Activated CD4-positive, alpha-beta T cell treated with anti-CD3 and anti-CD28 coated beads, Interleukin-2, amount 50 U/mL, for 4 hours (primary cell): ENCODE measurements at places on chromosomes 11 and 22.

GRCh38 chr22:50071432-50072166 lies 13.5 kb upstream of the TTLL8 start:
- no peak for DNase-seq

- no peak for DNase-seq
Observed at GRCh38 chr22:19598054-19598855, 74.0 kb upstream of the CLDN5 start.

DNA sequence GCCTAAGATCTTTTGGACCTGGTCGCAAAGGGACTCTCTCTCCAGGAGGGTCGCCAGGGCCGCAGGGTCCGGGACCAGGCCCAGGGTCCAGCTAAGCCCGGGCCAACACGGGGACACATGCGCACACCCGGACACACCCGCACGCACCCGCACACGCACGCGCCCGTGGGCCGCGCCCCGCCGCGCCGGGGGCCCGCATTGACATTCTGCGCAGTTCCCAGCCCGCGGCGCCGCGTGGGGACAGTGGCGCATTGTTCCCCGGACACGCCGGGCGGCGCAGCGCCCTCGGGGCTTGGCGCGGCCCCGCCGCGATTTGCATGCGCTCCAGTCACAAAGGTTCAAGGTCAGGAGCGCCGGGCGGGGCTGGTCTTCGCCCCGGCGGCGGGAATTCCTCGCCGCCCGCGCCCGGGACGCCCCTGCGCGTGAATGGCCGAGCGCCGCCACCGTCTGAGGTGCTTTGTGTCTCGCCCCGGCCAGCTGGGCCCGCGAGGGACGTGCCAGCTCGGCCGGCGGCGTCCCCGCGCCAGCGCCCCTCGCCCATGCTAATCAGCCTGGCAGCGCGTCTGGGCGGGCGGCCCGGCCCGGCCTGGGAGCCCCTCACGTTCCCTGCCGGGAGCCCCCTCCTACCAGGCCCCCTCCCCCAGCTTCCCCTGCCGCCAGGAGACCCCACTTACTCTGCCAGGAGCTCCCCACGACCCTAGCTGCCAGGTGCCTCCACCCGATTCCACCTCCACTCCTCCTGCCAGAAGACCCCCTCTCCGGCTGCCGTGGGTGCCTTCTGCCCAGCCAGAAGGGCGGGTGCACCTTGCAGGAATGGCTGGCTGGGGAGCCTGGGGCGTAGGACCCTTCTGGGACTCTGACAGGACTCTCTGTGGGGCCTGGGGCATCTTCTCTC lies 50.5 kb upstream of the WNT7B start:
- no peak for DNase-seq

DNA sequence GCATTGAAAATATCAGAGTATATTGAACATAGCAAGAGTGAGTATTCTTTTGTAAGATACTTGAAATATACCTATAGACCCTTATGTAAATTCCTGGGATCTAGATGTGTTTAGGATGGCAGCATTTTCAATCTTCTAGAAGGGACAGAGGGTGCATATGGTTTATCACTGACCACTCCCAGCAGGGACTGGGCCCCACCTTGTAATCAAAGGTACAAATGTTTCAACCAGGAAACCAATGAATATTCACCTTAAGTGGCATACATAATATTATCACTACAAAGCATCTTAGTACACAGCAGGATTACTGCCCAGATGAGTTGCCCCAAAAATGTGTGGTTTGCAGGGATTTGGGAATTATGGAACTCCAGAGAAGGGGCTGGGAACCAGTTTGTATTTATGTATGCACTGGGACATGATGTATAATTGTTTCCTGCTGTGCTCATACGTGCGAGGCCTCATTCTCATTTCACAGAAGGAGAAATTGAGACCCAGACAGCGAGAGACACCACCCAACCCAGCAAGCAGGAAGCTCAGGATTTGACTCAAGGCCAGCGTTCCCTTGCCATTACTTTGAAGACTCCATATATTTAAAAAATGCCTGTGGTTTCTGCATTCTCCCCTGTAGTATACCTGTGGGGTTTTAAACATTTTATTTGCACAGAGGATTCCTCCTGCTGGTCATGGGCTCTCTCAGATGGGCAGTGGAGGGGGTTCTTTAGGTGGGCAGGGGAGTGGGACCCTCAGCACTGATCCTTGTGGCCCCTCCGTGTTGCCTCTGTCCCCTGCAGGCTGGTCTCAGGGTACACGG lies 5.2 kb downstream of the APOL4 start:
- no peak for DNase-seq

- DNase-seq = no peak
Observed at GRCh38 chr11:132466983-132467382, 1065.3 kb downstream of the OPCML start.

GRCh38 chr11:79375818-79376550 lies 64.8 kb downstream of the TENM4 start:
- DNase-seq = no peak

DNA sequence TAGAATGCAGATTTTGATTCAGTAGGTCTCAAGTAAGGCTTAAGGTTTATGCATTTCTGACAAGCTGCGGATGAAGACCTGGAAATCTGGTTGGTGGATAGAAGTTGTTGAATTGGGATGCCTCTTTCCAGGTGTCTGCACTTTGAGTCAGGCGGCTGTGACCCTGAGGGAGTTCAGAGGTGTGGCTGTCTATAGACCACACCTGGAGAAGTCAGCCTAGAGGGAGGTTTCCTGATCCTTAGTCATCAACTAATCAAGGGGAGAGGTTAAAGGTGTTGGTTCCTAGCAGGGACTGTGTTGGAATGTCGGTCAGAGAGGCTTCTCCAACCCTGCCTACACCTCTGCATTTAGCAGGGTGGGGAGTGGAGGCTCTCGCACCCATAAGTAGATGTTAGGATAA lies 8.0 kb downstream of the GLB1L2 start:
- DNase-seq = no peak

DNA sequence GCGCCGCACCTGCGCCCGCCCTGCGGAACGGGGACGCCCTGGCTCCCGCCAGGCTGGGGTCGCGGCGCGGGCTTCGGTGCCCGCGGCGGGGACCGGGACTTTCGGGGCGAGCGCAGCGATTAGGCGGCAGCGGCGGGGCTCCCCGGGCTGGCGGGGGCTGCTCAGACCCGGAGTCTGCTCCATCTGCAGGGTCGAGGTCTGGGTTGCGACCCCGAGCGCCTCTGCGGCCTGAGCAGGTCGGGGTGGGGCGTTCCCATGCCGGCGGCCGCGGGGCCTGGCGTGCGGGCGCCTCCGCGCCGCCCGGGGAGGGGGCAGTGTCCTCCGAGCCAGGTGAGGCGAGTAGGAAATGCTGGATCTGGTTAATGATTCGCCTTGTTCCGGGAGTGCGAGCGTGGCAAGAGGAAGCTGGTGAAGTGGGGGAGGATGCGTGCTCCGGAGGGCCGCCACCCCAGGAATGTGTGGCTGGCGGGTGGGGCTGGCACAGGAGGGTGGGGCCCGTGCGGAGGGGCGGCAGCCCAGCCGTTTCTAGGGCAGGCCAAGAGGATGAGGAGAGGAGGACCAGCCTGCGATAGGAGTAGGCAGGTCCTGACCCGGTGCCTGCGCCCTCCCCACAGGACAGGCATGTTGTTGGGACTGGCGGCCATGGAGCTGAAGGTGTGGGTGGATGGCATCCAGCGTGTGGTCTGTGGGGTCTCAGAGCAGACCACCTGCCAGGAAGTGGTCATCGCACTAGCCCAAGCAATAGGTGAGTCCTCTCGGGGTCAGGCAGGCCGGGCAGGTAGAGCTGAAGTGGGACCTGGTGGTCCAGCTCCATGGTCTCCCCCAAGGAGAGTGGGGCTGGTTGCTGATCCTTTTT lies 606 bp downstream of the RASSF7 start:
- no peak for DNase-seq

GRCh38 chr11:2406451-2406850 lies 5.9 kb downstream of the TSSC4 start:
- no peak for DNase-seq

DNA sequence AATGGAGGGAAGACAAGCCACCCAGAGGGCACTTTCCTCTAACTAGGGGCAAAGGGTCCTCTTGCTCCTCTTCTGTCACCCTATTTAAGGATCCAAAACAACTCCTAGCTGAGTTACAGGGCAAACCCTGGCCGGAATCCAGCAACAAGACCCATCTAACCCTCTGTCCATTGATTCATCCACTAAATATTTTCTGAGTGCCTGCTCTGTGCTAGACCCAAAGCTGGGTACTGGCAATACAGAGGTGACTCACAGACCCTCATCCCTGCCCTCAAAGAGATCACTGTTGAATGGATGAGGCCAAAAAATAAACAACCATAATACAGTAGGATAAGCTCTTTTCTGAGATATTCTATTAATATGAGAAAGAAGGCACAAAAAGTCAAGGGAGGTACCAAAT lies 4.3 kb upstream of the GALNT18 start:
- DNase-seq = no peak

- DNase-seq = no peak
Observed at GRCh38 chr11:429391-429790, 12.4 kb downstream of the ANO9 start.
